ENCODE measurements at places on chromosomes 6 and 20. TPM values are rescaled to one million over a fixed set of nuclear protein-coding genes. Genes with fewer than 3 reads are reported as not detected.

DNA sequence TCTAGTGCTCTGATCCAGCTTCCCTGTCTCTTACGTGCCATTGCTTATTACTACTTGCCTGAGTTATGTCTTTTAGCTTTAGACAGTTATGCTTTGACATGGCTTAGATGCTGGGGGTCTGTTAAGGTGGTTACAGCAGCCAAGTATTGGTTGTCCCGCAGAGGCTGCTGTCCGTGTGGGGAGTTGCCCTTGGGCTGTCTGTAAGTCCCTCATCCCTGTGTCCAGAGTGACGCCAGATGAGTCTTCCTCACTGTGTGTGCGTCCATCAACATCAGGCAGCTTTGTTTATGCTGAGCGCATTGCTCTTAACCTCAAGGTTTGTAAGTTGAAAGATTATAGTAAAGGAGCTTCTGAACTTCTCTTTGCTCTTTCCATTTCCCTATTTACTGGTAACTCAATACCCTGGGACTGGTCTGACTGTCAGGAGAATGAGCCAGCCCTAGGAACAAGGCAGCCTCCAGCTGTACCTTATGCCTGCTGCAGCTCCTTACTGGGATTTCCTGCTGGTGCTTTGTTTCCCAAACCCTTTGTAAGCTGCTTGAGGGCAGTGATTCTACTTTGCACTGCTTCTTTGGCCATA lies 7.2 kb downstream of the FAM120B start:
- DNase-seq = peak; percentile 25

Gene PTGIS
- 27.7 TPM for total RNA-seq

GRCh38 chr6:119350202-119350951 lies 816 bp upstream of the MAN1A1 start:
- peak; percentile 82 for DNase-seq

DNA sequence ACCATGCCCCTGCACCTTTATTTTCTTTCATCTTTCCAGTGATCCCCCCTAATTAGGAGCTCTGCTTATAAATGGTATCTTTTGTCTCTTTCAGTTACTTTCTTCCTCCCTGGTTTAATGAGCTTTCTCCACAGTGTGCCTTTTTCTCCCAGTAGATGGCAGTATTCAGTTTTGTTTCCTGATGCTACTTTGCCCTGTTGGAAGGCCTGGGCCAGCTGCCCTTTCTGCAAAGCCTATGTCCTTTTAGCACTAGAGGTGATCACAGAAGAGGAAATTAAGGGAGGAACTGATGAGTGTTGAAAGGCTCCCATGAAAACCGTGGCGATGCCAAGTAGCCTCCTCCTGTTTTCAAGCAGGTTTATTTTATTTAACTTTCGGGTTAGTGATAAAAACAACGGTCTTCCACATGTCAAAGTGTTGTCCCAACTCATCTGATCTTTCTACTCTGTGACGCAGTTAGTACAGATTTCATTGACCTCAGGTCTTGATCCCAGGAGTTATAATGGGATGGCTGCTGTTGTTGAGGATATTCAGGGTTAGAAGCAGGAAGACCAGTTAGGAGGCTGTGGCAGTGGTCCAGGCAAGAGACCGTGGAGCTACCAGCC lies 184.2 kb upstream of the BMP2 start:
- DNase-seq = peak; percentile 79

DNA sequence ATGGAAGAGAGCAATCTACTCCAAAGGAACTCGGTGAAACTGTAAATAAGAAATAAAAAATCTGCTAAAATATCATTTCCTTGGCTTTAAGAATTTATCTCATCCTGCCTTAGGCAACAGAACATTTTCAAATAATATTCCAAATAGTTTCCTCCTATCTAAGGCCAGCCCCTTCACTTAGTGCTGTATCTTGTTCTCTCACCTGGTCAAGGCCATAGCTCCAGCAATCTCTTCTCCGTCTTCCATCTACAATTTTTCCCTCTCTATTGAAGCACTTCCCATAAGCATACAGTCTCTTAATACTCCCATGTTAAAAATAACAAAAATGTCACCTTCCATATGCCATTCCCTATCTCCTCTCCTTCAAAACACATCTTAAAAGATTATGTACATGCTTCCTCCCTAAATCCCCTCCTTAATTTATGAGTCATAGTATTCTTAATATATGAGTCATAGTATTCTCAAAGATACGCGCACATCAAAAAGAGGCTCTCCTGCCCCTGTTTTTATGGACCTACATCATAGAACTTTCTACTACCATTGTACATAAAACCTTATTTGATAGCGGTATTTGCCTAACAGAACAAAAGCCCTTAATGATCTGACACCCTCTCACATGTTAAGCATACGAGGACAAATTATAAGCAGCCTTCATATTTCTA lies 146.9 kb downstream of the PDE10A start:
- DNase-seq = no peak

GRCh38 chr6:92763680-92764079 lies 655.7 kb downstream of the EPHA7 start:
- peak; percentile 63 for DNase-seq

GRCh38 chr6:3869284-3869631 lies 20.1 kb downstream of the FAM50B start:
- DNase-seq = no peak

Gene LY6G6F
- 0.82 TPM for total RNA-seq

Gene VPS16
- total RNA-seq = 33.0 TPM

DNA sequence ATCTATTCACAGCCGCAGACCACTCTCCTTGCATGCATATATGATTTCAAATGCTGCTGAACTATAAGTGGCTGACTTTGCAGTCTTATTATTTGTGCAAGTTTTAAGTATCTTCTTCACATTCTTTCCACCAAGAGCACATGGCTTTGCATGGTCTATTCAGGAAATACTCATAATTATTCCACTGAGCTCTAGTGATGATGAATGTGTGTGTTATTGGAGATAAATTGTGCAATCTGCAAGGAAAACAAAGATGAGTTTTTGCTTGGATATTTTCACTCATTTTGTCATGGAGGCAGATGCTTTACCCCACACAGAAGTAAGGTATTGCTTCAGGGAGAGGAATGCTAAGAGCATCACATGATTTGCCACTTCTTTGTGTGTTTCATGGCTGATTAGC lies 764.6 kb downstream of the TBC1D32 start:
- no peak for DNase-seq

DNA sequence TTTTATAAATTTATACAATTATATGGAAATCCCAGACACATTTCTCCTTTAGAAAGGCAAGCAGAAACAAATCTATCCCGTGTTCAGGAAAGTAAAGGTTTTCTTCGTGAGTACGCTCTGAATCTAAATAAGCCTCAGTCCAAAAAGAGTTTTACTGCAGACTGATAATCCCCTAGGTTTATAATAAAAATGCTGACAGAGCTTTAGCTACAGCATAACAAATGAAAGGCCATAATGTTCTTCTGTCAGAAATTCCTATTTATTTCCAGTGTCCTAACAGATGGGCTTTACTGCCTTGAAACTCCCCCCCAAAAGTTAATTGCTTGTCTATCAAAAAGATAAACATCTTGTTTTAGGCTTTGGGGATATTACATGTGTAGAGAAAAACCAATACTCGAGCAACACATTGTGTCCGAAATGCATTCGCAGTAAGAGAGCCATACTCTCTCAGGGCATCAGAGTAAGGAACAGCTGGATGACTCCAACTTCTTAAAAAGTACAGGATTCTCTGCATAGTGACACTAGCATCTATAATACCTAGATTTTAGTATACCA lies 109.0 kb downstream of the PRKN start:
- DNase-seq = peak; percentile 12

DNA sequence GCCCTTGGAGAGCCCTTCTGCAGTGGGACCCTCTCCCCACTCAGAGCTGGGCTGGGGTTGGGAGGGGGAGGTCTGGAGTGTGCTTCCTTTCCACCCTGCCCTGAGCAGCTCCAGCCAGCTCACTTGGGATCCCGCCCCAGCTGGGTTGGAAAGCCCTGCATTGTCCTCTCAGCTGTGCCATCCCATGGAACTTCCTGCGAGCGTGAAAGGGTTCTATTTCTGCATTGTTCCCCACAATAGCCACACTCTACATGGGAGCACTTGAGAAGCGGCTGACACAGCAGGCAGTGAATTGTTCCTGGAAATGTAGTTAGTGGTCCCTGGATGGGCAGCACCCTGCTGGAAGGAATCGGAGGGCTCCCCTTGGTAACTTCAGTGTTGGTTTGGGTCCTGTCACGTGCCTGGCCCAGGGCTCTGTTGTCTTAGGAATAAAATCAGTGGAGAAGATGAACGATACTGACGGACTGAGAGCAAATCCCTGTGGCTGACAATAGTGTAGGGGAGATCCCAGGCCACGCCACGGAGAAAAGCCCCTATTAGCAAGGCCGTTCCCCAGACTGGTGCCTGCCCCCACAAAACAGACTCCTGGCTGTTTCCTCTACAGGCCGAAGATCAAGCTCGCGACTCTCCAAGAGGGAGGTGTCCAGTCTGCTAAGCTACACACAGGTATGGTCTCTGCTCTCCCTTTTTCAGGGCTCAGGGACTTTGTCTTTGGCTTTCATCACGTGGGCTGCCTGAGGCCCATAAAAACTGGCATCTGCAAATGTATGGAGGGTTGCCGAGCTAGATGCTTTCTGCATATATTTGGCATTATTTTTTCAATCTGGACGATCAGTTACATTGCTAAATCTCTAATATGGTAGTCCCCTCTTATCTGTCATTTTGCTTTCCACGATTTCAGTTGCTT lies 18.8 kb downstream of the DNMT3B start:
- no peak for DNase-seq

Gene CDH4
- total RNA-seq = 1.1 TPM

- no peak for DNase-seq
Measured at GRCh38 chr20:32991383-32991782, 12.8 kb downstream of the SUN5 start.

GRCh38 chr6:42010185-42010891 lies 40.0 kb upstream of the TAF8 start:
- DNase-seq = peak; percentile 93

Gene MEI4
- total RNA-seq = 0.31 TPM

Gene RGS17
- 1.0 TPM for total RNA-seq

GRCh38 chr6:1708820-1709219 lies 99.1 kb downstream of the FOXC1 start:
- no peak for DNase-seq

Gene WFDC10A
- not detected for total RNA-seq

DNA sequence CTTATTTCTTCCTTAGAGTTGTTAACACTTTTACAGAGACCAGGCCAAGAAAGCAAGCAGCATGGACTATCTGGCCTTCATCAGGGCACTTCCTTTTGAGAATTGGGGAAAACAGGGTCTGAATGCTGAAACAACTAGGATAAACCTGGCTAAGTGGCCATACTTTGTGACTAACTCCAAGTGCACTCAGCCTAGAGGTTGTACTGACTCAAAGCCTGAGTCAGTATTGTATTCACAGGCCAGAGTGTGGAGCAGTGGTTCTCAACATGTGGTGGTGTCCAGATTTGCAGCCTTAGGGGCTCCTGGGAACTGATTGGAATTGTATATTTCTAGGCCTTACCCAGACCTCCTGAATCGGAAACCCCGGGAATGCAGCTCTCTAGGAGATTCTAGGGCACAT lies 20.1 kb downstream of the SEC23B start:
- no peak for DNase-seq

DNA sequence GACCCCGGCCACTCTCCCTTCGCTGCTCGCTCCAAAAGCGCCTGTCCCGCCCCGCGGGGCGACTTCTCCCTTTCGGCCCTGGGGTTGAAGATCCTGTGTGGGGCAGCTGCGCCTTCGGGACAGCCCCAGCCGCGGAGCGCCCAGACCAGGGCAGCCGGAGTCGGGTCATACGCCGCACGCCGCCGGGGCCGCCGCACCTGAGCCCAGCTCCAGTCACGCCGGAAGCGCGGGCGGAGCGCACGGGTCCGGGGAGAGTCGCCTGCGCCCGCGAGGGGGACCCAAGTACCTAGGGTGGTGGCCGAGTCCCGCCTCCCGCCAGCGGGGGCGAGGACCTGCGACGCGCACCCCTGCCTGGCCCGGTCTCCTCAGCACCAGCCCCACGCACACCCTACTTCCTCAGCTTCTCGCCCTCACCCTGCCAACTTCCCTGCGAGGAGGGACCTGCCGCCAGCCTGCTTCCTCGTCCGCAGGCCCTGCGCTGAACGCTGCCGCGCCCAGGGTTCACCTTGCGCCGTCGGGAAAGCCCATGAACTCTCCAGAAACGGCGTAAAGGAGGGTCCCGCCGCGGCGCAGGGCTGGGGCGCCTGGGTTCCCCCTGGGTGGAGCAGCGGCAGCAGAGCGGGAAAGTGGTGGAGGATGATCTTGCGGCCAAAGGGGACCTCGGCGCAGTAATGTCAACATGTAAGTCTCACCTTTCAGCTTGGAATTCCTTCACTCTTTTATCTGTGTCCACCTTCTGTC lies at the start of gene ADGRG6:
ADGRG6 (plus strand) TSS at position 357 of the 741 bp plus-strand sequence; CDS start at position 680, 323 bp downstream.
- peak; percentile 53 for DNase-seq

GRCh38 chr6:145480024-145480423 lies 255.3 kb downstream of the EPM2A start:
- DNase-seq = no peak

Gene DDX39B
- total RNA-seq = 319 TPM

DNA sequence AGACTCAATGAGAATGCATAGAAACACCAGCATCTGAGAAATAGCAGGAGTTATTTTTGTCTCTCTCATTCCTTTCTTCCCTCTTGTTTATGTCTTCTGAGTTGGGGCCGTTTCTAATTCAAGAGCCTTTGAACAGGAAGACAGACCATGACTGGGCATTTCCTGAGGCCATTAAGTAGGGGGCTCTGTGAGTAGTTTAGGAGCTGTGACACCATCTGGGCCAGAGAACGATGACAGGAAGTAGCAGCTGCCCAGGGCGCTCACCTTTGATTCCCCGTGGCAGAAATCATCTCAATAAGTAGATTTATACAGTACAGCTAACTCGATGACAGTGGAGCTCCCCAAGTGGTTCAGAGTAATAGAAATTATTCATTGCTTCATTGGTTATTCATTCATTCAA lies 298.4 kb upstream of the PLN start:
- no peak for DNase-seq

DNA sequence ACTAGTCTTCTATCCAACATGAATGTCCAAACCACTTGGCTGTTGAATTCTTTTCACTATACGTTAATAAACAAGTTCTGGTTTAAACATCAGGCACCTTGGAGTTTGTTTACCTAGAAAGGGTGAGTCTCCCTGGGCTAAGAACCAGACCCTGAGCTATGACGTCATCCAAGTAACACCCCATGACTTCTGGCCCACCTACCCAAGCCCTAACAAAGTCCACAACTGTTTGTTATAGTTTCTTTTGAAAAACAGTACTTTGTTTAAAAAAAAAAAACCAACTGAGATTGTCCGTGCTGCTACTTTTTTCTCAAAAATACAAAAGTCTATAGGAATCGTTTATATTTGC lies 146.9 kb upstream of the BEND6 start:
- DNase-seq = no peak

Gene TENT5A
- 26.3 TPM for total RNA-seq

DNA sequence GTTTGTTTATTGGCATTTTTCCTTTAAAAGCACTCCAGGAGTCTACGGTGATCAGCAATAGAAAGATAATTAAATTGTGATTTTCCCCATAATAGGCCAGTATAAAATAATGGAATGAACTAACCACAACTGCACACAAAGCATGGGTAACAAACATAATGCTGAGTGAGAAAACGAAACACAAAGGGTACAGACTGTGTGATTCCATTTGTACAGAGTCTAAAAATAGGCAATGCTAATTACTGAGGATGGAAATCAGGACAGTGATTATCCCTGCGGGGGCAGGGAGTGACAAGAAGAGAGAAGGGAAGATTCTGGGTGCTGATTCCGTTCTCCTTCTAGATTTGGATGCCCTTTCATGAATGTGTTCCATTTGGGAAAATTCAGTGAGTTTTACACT lies 478.1 kb downstream of the PREX1 start:
- no peak for DNase-seq

GRCh38 chr6:13288481-13288880 lies 39.9 kb downstream of the TBC1D7 start:
- no peak for DNase-seq
